ENCODE measurements at places on chromosomes 16 and 17. TPM values are rescaled to one million over a fixed set of nuclear protein-coding genes. Genes with fewer than 3 reads are reported as not detected.

- ATAC-seq = no peak
Measured at GRCh38 chr17:22669721-22670120, 977.4 kb downstream of the KCNJ18 start.

The KRT20 gene
- 0.20 TPM for total RNA-seq

The ZMYND15 gene
- total RNA-seq = 0.36 TPM

The SMYD4 gene
- total RNA-seq = 5.7 TPM
